ENCODE measurements at places on chromosomes 5 and 9. TPM values are rescaled to one million over a fixed set of nuclear protein-coding genes. Genes with fewer than 3 reads are reported as not detected.

IGIP gene
- 16.7 TPM for total RNA-seq

GRCh38 chr5:87020099-87020934, 247.4 kb upstream of the RASA1 start:
- no peak for DNase-seq

- no peak for DNase-seq
These were observed 119.7 kb upstream of the RPS23 start for GRCh38 chr5:82397741-82398320.

PPP2R2B gene
- 6.6 TPM for total RNA-seq

DNA sequence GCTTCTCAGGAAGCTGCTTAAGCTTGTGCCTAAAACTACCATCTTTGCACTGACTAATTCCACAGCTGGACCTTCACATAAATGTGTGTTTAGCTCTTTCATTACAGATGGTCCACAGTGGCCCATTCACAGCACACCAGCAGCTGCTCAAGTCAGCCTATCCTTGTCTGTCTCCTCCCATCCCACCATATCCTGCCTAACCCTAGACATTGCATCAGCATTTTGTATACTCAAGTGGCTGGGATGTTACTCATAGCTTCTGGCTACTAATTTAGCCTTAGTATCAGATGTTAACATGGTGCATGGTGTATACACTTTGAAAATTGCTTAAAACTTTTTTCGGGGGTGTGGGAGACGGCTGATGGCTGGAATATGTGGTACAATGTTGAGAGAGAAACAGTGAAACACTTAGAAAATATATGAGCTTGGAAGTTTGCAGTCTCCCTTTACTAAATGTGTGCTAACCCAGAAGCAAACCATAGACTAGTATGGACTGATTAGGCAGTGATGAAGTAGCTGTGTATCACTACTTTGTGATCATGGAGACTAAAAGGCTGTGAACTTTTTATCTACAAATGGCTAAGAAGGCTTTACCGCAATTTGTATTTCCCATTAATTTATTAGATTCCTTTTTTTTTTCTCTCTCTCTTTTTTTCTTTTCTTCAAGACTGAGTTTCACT, 83.1 kb downstream of the JMY start:
- no peak for DNase-seq

ECM2 gene
- total RNA-seq, result 10.8 TPM

DNA sequence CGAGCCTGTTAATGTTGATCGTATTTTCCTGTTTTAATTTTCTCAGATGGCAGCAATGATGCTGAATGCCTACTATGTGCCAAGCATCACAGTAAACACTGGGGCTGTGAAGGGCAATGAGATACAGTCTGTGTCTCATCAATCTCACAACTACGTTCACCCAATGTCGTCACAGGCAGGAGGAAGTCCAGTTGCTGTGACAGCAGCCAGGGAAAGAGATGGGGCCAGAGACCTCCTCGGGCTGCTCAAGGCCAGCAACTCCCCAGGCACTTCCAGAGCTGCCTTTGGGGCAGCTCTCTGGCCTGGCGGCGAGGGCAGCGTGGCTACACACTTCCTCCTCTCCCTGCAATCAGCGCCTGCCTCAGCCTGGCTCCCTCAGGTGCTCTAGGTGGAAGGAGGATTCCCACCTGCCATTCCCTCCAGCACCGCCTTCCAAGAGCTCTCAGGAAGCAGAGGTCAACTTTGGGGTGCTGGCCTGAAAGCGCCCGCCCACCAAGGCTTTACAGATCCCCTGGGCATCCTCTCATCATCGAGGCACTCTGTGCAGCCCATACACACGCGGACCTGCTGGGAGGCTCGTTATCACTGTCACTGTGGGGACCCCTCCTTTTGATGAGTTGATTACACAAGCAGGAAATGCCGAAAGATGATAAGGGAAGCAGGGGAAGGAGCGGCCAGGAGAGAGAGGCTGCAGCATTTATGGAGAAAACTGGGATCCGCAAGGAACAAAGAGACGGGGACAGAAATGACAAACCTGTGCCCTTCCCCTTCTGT, 159.2 kb downstream of the ZDHHC21 start:
- DNase-seq, result no peak

GABRB2 gene
- under 0.01 TPM for total RNA-seq

GRCh38 chr5:168228668-168229067, 62.8 kb upstream of the WWC1 start:
- no peak for DNase-seq

DROSHA gene
- total RNA-seq, result 50.1 TPM

INSL6 gene
- not detected for total RNA-seq

ARSI gene
- 4.7 TPM for total RNA-seq

DNA sequence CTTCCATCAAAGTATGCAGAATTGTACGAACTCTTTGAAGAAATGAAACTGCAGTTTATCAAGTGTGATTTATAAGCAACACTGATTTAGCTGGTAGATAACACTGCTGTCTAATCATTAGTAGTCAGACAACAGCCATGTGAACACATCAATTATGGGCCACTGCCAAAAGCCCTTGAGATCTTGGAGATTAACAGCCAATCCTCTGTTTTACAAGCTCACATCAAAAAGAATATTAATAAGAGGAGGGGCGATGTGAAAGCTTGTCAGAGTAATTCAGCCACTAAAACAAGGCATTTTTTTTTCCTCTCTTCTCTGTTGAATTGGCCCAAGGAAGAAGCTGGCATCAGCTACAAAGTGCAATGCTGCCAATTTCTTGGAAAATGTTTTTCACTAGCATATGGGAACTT, 28.1 kb downstream of the ZNF608 start:
- DNase-seq, result no peak

GRCh38 chr5:6408627-6409446, 30.5 kb upstream of the MED10 start:
- no peak for DNase-seq

- DNase-seq, result no peak
These were observed 26.5 kb upstream of the NCS1 start for GRCh38 chr9:130145658-130146057.

- no peak for DNase-seq
These were observed 36.2 kb downstream of the NUDT12 start for GRCh38 chr5:103526164-103526915.

FBP2 gene
- total RNA-seq, result not detected

DNA sequence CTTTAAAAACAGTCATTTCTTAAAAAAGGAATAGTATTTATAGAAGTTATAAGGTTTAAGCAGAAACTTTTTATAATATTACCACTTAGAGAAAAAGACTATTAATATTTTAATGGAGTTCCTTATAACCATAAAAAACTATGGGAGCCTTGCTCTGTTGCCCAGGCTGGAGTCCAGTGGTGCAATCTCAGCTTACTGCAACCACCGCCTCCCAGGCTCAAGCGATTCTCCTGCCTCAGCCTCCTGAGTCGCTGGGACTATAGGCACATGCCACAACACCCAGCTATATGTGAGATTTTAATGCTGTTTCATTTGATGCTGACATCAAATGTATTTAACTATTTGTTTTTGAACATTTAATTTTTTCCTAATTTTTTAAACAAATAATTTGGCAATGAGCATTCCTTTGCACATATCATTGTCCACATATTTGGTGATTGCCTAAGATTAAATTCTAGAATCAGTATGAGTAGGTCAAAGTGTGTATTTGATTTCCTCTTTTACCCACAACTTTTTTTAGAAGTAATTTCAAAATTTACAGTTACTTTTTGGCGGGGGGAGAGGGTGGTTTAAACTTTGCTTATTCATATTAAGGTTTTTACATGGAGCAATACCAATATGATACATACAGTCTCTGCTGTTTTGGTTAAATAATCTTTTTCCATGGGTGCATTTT, 235.5 kb downstream of the ARHGEF28 start:
- no peak for DNase-seq

LRRC70 gene
- total RNA-seq, result 9.6 TPM

GRCh38 chr9:5509573-5509972, 758 bp upstream of the PDCD1LG2 start:
- DNase-seq, result no peak

PCDHGA7 gene
- 5.2 TPM for total RNA-seq

- DNase-seq, result no peak
These were observed 177.0 kb upstream of the GRIN3A start for GRCh38 chr9:101915482-101915881.

- no peak for DNase-seq
These were observed 47.4 kb downstream of the MFAP3 start for GRCh38 chr5:154086146-154086545.

DNA sequence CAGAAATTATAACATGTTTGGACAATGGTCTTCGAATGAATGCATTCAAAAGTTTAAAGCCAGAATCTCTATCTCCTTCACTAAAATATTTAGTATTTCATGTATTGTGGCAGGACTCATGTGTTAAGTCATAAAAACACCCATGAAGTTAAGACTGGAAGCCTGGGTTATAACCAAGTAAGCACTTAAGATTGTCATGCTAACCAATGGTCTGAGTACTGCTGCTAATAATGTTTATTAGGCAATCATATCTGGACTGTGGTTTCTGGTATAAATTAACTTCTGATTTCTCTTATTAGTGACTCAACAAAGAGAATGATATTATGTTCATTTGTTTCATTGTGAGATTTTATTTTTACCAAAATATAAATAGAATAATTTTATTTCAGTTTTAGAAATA, 297.9 kb upstream of the EDIL3 start:
- no peak for DNase-seq

- DNase-seq, result no peak
These were observed 9.0 kb upstream of the PRR7 start for GRCh38 chr5:177437623-177438022.

DNA sequence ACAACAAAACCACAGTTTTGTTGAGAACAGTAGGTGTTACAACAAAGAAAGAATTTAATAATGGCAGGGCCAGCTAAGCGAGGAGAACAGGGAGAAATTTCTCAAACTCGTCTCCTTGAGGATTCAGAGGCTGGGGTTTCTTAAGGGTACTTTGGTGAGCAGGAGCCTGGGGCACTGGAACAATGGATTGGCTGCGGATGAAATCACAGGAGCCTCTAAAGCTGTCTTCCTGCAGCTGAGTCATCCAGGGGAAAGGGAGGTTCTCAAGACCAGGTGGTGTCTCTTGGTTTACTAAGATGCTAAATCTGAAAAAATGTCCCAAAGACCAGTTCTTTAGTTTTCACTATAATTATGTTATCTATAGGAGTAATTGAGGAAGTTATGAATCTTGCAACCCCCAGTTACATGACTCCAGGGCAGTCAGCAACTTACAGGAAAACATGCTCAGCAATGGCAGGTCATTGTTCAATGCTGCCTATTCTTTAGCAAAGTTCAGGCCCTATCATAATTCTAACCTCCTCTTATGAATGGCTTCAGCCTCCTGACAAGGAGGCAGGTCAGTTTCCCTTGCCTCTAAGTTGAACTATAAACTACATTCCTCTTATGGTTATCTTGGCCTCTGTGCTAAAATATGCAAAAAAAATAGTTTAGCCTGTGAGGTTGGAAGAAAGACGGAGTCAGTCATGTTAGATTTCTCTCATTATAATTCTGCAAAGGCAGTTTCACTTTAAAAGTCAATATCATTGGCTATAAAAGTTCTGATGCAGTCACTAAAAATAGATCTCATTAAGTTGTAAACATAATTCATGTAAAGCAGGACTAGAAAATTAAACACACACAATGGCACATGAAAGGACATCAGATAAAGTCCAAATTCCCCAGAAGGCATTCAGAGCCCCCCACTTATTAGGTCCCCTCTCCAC, 63.3 kb upstream of the CKS2 start:
- no peak for DNase-seq

LSM11 gene
- 3.9 TPM for total RNA-seq

PAIP2 gene
- 66.0 TPM for total RNA-seq

- DNase-seq, result no peak
These were observed 78.2 kb upstream of the RXRA start for GRCh38 chr9:134247918-134248631.

DNA sequence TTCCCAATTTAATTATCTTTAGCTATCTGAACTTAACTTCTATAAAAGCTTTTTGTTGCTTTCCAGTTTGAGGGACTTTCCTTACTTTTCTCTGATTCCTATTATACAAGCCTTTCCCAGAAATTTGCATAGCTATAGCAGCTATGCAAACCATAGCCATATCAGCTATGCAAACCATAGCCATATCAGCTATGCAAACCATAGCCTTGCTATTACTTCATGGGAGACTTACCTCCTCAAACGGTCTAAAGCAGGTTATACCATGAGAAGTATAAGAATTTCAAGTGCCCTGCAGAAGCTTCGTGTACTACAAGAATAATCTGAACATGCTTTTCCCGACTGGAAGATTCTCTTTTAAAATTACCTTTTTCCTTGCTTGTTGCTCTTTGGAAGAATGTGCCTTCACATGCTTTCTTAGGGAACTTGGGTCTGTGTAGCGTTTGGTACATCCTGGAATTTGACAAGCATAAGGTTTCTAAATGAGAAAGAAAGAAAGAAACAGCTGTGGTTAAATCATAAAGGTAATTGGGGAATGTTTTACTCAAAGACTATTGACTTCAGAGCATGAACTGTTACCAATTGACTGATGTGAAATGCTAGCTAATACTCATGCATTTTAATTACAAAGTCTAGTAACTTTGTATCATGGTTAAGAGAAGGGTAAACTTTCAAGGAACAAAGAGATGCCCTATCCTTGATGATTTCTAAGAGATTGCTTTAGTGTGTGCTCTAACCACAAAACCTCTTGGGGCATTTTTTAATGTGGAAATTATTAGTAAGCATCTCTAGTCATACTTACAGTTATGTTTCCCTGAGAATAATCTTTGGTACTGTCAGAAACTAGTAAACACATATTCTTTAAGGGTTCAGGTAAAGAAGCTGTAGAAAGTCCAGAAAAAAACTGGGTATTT, 367.6 kb downstream of the GLIS3 start:
- DNase-seq, result no peak

EFCAB9 gene
- not detected for total RNA-seq

- DNase-seq, result no peak
These were observed 22.9 kb upstream of the TEX10 start for GRCh38 chr9:100375658-100376057.

MYOZ3 gene
- total RNA-seq, result not detected

FYB1 gene
- total RNA-seq, result 10.8 TPM

GRCh38 chr5:64690417-64691151, at the start of gene SHISAL2B:
SHISAL2B (plus strand) TSS chr5:64690503; CDS start chr5:64690624, 121 bp downstream.
- no peak for DNase-seq

CACFD1 gene
- total RNA-seq, result 9.1 TPM

DNA sequence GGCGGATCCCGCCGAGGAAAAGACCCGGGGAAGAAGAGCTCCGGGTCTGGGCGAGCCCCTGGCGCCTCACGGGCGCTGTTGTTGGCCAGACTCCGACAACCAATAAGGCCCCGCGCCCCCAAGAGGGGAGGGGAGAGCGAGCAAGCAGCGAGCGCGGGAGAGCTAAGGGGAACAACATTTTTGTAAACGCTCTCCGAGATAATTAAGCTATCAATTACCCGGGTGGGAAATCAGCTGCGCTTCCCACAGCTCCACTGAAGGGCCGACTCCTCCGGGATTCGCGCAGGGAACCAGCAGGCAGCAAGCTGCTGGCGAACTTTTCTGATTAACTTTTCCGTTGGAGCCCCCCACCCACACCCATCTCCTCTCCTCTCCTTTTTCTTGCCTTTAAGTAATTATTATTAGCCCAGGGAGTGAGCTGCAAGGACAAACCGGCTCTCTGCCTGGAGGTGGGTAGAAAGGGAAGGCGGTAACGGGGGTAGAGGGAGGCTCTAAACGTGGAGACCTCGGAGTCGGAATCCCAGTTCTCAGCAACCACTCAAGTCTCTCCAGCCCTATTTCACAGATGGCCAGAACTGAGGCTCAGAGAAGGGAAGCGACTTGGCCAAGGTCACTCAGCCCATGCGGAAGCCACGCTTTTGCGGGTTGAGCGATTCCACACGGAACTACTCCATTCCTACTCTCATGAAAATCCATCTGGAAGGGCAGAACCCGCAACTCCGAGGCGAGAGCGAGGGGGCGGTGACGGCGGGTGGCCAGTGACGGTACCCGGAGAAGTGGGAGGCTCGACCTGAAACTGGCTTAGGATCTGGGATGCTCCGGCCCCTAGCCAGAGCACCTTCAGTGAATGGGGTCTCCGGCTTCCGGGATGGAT, 1.3 kb downstream of the ASTN2 start:
- no peak for DNase-seq
